ENCODE measurements at places on chromosomes 11 and 22.
A peak's percentile ranks its signal among the peaks of the same experiment; 100 is the strongest.

DNA sequence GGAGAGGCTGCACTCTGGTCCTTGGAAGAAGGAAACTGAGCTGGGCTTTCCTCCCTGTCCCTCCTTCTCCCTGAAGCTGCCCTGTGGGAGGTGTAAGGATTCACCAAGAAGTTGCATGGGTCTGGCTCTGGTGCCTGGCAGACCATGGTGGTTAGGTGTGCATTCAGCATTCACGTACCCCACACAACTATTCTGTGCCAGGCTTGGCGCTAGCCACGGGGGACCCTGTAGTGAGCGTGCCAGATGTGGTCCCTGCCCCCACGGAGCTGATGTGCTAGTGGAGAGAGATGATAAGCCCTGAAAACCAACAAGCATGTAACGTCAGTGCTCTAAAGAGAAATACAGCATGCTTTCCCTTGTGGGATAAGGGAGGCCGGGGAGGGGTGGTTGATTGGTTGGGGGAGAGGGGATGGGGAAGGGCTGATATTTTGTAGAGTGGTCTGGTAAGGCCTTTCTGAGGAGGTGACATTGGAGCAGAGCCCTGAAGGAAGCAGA is 48.9 kb downstream of the CD82 start:
- DNase-seq: no peak

DNA sequence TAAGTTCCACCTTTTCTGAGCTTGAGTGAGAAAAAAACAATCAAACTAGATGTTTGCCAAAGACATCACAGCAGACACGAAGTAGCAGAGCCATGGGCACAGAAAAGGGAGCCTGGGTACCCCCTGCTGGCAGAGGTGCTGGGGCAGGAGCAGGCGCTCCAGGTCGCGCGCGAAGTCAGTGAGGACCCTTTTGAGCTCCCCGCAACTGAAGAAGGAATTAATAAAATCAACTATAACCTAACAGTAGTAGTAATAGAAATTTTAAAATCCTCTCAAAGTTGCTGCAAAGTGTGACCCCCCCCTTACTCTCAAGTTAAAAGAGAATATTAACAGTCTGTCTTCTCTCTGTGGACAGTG is 20.0 kb upstream of the PARVB start:
- no peak for DNase-seq

GRCh38 chr22:19951346-19951745 is 9.7 kb upstream of the TXNRD2 start:
- no peak for DNase-seq

GRCh38 chr11:69489031-69489745 is 7.7 kb downstream of the LINC01488 start:
- peak; percentile 72 for DNase-seq

- DNase-seq: peak; percentile 80
These were observed 55.5 kb downstream of the CLPB start for GRCh38 chr11:72378704-72379383.

GRCh38 chr11:70397336-70397982 is 870 bp upstream of the CTTN start:
- no peak for DNase-seq

GRCh38 chr11:9753021-9753420 is 89.1 kb downstream of the SWAP70 start:
- DNase-seq: no peak

GRCh38 chr22:44185237-44186120 is 4.8 kb downstream of the PARVG start:
- no peak for DNase-seq
